ENCODE measurements at places on chromosomes 13 and 19.

GRCh38 chr19:2863816-2864215, 3.3 kb upstream of the ZNF556 start:
- no peak for DNase-seq

DNA sequence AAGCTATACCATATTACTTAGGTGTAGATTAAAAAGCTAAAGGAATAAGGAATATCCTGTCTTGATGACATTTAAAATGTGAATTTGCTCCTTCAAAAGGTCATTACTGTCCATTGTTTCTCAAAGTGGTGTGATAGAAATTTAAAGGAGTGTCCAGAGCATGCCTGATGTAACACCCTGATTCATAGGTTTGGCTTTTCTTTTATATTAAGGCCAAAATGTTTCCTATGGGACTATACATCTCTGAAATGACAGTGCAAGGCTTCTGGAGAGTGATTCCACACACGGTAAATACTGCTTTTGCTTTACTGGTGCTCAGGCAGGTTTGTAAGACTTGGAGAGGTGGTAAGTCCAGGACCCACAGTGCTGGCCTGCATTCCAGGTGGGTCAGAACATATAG, 289.9 kb downstream of the RFC3 start:
- DNase-seq = no peak

- no peak for DNase-seq
These were observed 12.7 kb upstream of the DPY19L3 start for GRCh38 chr19:32392901-32393300.

GRCh38 chr13:20195801-20196200, 3.1 kb upstream of the GJB2 start:
- DNase-seq = no peak

DNA sequence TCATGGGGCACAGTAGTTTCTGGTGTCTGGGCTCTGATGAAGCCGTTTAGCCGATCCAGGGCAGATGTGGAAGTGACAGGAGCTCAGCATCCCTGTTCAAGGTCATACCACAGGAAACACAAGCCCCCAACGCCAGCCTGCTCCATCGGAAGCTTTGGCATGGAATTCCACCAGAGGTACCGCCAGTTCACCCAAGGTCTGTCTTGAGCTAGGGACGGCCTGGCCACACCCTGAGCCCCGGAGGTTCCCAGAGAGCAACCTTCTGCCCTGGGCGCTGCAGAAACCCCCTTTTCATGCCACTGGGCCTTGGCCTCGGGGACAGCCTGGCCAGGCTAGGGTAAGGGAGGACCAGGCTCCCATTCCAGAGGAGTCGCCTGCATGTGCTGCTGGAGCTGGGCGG, 39.4 kb upstream of the TPM4 start:
- DNase-seq = no peak

Measured in MM.1S (cell line).